ENCODE measurements at places on chromosomes 1 and 21.

DNA sequence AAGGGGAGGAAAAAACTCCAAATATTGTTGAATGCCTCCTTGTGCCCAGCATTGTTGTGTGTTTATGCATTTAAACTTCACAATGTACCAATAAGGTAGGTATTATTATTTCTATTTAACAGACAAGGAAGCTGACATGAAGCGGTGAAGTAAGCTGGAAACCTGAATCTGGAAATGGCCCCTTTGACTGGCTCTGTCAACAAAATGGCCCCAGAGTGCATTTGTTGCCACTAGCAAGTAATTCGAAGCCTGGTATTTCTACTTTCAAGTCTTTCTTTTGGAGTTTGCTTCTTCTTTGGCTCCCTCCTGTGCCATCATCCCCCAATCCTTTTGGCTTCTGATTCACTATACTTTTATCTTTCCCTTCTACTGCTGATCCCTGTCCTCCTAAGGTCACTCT, 23.1 kb downstream of the CRYZL1 start:
- no peak for DNase-seq

DNA sequence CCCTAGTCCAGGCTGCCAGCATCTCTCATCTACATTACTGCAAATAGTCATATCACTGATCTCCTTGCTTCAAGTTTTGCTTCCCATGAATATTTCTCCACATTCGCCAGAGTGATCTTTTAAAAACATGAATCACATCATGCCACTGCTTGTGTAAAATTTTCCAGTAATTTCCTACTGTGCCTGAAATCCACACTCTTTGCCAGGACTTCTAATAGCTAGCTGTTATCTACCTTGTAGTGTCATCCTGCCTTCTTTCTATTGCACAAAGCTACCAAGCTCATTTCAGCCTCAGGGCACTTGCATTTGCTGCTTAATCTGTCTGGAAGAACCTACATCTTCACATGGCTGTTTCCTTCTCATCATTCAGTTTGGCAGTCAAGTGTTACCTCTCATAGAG, 33.9 kb upstream of the ZNF362 start:
- DNase-seq, result no peak

GRCh38 chr21:38765056-38765455, 40.7 kb upstream of the ETS2 start:
- no peak for DNase-seq

DNA sequence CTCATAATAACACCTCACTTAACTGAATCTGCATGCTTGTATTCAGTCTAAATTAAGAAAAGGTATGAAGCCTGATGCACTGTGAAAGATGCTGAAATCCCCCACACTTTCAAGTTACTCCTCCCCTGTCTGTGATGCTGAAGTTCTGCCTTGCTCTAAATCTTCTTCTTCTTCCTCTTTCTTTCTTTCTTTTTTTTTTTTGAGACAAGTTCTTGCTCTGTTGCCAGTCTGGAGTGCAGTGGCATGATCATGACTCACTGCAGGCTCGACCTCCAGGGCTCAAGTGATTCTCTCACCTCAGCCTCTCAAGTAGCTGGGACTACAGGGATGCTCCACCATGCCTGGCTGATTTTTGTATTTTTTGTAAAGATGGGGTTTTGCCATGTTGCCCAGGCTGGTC, 231.0 kb upstream of the B3GALT2 start:
- DNase-seq, result peak; percentile 36

GRCh38 chr21:14862794-14863720, 201.7 kb downstream of the NRIP1 start:
- DNase-seq, result no peak

- DNase-seq, result no peak
Measured at GRCh38 chr1:36576551-36577110, 93.9 kb upstream of the CSF3R start.

DNA sequence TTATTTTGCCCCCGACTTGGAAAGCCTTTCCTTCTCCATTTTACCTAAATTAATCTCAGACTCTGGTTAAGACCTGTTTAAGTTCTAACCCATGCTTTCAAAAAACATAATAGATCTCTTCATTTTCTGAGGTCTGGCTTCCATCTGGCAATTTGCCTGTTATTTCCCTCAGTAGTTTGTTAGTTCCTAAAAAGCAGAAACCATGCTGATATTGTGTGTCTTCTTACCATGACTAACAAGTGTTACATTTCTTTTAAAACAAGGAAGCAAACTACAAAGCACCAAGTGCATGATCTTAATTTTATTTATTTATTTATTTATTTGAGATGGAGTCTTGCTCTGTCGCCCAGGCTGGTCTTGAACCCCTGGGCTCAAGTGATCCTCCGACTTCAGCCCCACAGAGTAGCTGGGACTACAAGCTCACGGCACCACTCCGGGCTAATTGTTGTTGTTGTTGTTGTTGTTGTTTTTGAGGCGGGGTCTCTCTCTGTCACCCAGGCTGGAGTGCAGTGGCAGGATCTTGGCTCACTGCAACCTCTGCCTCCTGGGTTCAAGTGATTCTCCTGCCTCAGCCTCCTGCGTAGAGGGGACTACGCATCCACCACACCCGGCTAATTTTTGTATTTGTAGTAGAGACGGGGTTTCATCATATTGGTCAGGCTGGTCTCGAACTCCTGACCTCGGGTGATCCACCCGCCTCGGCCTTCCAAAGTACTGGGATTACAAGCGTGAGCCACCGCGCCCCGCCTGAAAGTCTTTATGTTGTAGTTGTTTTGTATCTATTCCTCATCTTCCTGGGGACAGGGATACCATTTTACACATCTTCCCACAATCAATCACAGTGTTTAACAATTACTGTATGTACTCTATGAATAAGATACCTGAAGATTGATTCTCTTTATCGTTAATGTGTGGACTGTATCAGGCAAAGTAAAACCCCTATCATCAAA, 1.3 kb upstream of the PATJ start:
- DNase-seq, result no peak

GRCh38 chr1:60619581-60619980, 462.8 kb upstream of the NFIA start:
- no peak for DNase-seq
